ENCODE measurements at places on chromosomes 7 and 10.

GRCh38 chr7:117530390-117530789 is 50.6 kb downstream of the CFTR start:
- no peak for DNase-seq

GRCh38 chr7:18768256-18768655 is 272.7 kb downstream of the HDAC9 start:
- no peak for DNase-seq

DNA sequence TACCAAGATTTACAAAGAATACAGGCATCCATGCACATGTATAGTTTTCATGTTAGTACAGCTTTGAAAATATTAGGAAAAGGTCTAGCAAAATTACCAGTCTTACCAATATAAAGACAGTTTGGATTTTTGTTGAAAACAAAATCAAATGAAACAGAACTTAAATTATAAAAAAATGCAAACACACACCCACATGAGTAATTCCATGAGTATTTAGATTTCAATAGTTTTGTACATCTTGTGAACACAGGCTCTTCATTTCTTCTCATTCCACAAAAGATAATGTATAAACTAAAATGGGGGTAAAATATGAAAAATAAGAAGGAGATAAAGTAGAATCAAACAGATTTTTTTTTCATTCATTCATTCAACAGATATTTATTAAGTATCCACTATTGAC is 682.2 kb upstream of the ANKRD30A start:
- no peak for DNase-seq

DNA sequence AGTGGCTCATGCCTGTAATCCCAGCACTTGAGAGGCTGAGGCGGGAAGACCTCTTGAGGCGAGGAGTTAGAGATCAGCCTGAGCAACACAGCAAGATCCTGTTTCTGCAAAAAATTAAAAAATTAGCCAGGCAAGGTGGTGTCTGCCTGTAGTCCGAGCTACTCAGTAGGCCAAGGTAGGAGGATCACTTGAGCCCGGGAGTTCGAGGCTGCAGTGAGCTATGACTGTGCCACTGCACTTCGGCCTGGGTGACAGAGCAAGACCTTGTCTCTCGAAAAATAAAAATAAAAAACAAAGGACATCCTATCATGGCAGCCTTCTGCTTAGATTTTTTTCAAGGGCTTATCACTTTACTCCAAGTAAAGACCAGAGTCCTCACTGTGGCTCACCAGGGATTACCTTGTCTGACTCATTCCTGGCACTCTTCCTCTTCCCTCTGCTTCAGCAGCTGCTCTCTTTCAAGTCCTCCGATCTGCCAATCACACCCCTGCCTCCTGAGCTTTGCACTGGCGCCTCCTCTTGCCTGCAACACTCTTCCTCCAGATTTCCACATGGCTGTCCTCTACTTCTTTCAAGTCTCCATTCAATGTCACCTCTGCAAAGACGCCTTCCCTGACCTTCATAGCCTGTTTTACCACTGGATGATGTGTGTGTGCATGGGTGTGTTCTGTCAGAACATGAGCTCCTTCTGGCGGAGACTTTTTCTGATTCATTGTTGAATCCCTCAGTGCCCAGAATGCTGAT is 7.7 kb downstream of the PRTFDC1 start:
- DNase-seq, result no peak

GRCh38 chr10:125068406-125068805 is 92.0 kb downstream of the CTBP2 start:
- DNase-seq, result no peak

DNA sequence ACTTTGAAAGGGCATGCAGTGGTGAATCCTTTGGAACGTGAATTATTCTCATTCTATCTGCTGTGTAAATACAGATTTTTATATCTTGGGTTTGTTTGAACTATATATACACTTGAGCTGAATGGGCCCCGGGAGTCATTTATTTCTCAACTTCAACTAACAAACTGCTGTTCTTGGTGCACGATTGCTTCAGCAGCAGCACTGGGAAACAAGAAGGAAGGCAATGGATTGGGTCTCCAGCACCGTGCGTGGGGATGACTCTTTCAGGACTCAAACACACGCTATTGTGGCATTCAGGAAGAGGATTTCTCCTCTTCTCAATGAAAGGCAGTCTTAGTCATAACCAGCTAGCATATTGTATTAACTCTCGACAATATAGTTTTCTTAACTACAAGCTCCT is 226.0 kb upstream of the NFE2L3 start:
- DNase-seq, result no peak

GRCh38 chr10:124239696-124240095 is 146.3 kb upstream of the CHST15 start:
- DNase-seq, result no peak

DNA sequence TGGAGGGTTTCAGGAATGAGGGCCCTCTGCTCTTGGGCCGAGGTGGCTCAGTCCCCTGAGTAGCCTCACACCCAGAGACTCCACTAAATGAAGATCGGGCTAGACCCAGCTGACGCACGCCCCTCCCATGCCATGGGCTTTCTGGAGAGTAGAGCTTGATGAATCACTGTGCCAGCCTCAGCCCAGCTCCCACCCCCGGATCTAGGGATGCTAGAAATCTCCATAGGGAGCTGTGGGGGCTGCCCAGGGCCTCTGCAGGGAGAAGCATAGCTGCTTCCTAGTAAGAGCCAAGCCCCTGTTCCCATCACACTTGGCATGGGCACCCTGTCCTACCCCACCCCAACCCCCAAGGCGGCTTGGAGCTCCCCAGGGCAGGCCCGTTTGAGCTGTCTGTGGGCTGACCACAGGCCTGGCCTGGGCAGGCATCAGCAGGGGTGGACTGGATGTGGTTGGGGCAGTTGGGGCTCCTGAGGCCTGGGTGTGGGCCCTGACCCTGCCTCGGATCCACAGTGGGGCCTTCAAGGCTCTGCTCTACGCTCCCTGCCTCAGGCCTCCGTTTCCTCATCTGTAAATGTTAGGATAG is 121.2 kb downstream of the ZMIZ1 start:
- no peak for DNase-seq

- DNase-seq, result peak; percentile 75
These were observed 23.8 kb upstream of the MKI67 start for GRCh38 chr10:128150045-128150493.

DNA sequence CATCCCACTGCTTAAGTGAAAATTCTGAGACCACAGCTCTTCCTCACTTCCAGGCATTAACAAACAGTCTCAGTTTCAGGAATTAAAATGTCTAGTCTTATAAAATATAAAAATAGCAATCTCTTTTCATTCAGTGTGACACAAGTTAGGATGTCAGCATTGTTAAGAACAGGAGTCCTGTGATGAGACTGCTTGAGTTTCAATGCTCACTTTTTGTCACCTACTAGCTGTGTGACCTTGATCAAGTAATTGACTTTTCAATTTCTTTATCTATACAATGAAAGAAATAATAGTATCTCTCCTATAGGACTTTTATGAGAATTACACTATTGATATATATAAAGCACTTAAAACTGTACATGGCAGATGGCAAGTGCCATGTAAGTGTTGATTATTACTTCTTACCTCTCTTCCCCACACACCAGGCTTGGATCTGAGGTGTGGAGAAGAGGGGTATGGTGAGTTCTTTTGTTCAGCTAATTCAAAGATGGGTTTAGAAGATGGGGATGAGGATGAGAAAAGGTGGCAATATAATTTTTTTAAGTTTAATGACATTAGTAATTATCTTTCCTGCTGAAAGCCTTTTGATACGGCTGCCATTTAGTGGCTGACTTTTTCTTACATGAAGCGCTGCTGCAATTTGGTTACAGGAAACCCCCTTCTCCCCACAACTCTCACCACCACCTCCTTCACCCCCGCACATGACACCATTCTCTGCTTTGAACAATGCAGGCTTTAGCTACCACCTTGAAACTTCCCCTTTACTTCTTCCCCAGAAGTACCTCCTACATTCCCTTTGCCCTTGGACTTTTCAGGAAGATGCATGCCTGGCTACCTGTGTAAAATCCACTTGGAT is 20.8 kb upstream of the HYAL4 start:
- DNase-seq, result no peak

DNA sequence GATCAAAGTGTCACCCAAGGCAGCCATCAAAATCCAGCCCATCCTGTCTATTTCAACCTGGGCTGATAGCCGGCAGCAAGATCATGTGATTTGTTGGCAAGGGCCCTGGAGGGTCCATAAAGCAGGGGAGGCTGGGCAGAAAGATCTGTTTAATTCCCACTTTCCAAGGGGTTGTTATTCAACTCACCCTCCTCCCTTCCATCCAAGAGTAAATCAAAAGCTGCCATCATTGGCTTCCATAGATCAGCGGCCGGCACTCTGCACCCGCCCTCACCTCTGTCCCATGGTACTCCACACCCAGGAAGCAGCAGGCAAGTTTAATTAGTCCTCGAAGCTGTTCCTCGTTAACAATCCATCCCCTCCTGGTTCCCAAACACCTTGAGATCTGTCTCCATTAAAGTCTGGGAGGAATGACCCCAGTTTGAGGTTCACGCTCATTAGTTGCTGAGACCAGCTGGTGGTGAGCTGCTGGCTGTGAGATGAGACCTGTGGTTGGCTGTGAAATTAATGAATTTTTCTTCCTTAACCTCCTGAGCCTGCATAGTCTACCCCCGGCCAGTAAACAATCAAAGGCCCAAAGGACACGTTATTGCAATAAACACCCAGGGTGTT is 120.6 kb upstream of the CHST15 start:
- no peak for DNase-seq
